DMS79 (cell line): ENCODE measurements at places on chromosomes 11 and 22.

DNA sequence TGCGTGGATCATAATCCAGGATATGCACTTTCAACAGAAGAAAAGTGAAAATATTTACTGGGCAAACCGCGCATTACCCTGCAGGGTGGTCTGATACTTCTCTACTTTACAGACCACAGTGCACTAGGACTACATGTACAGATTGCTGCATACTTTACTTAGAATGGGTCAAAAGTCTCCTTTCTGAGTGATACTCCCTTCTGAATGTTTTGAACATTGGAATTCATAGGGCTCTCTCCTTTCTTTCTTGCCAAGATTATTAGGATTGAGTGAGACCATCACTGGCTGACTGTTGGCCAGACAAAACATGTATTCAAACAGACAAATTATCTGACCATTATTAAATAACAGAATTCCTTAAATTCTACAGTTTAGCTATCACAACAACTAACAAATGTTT is 6.6 kb upstream of the FIBIN start:
- DNase-seq = no peak

GRCh38 chr11:22163394-22163797 is 29.5 kb upstream of the ANO5 start:
- no peak for DNase-seq

GRCh38 chr11:4191031-4191571 is 96.5 kb downstream of the RRM1 start:
- DNase-seq = no peak

DNA sequence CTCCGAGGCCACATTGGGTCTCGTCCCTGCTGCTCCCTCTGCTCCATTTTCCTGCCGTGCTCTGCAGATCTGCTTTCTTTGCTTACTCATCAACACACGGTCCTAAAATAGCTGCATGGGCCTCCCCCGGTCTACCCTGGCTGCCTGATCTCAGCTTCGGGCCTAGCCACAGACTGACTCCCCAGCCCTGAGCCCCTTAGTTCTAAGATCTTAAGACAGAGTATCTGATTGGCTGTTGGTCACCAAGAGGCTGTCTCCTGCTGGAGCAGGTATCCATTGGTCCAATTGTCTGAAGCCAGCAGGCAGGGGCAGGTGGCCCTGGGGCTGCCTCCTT is 53.7 kb upstream of the NECTIN1 start:
- no peak for DNase-seq

DNA sequence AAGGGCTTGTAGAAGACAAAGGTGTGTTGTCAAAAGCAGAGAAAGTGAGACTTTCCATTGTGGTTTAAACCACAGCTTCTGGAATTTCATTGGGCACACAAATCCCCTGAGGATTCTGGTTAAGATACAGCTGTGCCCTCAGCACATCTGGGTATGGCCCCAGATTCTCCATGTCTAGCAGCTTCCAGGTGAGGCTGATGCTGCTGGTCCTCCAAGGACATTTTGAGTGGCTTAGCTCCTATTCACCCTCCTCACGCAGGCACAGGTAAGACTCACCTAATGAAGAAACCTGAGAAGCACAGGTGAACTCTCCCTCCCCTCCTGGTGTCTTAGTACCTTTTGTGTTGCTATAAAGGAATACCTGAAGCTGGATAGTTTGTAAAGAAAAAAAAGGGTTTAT is 88.9 kb upstream of the IGLL5 start:
- no peak for DNase-seq

DNA sequence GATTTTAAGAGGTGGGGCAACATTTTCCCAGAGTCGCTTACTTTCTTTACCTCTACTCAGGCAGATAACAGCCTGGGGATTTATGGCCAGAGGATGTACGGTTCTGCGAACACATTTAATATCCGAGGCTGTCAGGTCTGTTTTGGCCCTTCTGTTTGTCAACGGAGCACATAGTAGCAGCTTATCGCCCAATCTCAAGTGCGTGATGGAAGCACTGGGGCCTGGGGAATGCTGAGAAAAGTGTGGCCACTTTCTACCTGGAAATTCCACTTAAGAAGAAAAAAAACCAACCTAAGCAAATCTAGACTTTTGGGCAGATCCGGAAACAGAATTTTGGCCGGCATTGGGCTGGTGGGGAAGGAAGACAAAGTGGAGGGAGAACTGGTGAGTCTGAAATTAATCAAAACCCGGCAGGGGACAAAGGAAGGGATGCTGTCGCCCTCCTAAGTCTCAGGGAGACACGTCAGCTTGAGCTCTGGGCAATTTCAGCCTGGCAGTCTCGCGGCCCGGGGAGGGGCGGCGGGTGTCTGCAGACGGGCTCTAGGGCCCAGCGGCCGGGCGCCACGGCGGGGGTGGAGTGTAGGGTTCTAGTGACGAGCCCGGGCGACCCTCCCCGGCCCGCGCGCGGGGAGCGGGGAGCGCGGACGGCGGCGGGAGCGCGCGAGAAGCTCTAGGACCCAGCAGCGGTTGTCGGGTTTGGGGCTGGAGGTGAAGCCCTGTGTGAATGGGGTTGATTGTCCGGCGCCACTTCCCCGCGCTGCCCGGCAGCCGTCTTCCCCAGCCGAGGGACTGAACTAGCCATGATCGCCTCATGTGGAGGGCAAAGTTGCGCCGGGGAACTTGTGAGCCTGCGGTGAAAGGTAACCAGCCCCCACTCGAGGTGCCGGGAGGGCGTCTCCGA is at the start of gene AMOTL1:
TSS of gene AMOTL1 (plus strand) at position 656 of the 901 bp plus-strand sequence. CDS start at position 812, 156 bp downstream.
- DNase-seq = peak; percentile 98

DNA sequence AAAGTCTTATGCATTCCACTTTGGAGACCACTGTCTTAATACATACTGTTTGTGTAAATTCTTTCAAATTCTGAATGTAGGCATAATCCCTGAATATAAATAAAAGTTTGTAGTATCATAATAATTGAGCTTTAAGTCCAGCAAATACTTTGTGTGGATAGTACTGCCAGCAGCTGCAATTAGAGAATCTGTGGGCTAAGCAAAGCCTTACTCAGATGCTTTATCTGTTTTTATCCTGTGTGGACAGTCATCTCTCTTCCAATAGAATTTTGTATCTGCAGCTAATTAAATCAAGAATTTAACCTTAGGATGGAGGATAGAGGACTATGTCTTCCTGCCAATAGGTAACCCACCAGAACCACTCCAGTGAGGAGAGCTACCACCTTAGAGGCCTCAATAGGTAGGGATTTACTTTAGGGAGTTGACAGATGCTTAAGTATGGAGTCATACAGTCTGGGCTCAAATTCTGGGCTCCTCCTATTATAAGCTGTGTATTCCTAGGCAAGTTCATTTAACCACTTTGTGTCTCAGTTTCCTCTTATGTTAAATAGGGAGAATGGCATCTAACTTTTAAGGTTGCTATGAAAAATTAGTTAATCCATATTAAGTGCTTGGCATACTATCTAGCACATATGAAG is 71.1 kb downstream of the STIM1 start:
- no peak for DNase-seq
